ENCODE measurements at places on chromosomes 3 and 15. TPM values are rescaled to one million over a fixed set of nuclear protein-coding genes. Genes with fewer than 3 reads are reported as not detected.

GRCh38 chr15:38668898-38669391, 104.3 kb upstream of the RASGRP1 start:
- no peak for DNase-seq

DNA sequence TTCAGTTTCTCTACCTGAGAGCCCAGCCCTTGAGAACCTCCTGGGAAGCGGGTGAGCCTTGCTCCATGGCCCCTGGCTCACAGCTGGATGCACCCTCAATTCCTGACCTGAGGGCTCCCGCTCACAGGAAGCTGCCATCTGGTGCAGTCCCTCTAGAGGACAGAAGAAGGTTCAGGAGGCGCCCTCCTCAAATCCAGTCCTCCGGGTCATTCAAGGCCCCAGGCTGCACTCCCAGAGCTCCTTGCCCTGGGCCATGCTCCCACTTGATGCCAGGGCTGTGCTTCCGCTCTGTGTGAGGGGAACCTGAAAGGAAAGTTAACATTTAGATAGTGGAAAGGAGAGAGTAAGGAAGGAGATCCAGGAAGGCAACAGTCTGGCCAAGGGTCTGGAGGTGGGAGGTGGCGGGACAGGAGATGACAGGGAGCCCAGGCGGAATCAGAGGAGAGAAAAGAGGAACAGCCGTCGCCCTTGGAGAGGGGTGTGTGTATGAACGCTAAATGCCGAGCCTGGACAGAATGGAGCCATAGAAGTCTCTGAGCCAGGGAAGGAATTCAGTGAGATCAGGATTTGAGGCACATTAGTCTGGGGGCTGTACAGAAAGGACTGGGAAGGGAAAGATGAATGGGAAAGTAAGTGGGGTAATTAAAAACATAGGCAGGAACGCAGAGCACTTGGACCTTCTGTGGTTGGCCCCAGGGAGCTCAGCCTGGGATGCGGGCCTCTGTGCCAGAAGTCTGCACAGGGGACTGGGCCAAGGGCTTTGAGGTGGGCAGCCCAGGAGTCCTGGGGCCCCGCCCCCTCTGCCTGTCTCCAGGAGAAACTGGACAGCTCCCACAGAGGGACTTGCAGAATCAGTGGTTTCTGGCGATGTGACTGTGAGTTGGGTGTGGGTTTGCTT, 26.1 kb downstream of the TBC1D21 start:
- DNase-seq, result no peak

DNA sequence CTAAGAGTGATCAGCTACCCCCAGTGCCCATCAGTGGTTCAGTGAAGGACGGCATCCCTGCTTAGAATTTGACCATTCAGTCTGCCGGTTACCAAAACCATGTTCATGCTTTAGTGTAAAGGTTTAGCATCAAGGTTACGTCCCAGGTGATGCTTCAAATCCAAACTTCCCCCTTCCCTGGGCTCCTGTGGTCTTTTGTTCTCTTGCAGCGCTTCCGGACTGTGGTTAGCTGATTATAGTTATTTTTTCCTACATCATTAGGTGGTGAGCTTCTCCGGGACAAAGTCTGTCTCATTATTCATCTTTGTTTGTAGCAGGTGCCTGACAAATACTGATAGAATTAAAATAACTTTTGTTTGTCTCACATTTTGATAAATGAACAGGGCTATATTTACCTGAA, 28.3 kb upstream of the MYZAP start:
- DNase-seq, result no peak

- DNase-seq, result peak; percentile 15
Measured at GRCh38 chr15:37764733-37765191, 169.7 kb upstream of the TMCO5A start.

DPPA2 gene
- not detected for polyA plus RNA-seq

Data from AG04450 (cell line).